Right atrium auricular region (tissue), 2 donors: ENCODE measurements at places on chromosomes 13 and 19. TPM values are rescaled to one million over a fixed set of nuclear protein-coding genes. Genes with fewer than 3 reads are reported as not detected.

DNA sequence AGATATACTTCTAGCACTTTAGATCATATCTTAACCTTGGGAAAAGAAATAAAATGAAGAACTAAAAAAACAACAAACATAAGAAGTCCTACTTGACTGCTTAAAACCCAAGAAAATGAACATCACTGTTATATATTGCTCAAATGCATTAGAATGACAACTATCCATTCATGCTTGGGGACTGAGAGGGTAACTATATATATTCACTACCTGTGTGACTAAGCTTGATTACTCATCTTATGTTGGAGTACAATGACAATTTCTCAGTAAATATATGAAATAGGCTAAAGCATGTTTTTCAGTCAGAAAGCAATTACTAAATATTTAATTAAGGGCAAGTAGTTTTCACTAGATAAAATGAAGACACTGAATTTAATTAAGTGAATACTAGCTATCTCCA is 40.1 kb downstream of the ZC3H13 start:
- no peak for DNase-seq

GRCh38 chr19:45553464-45553863 is 31.1 kb downstream of the OPA3 start:
- DNase-seq: no peak

DNA sequence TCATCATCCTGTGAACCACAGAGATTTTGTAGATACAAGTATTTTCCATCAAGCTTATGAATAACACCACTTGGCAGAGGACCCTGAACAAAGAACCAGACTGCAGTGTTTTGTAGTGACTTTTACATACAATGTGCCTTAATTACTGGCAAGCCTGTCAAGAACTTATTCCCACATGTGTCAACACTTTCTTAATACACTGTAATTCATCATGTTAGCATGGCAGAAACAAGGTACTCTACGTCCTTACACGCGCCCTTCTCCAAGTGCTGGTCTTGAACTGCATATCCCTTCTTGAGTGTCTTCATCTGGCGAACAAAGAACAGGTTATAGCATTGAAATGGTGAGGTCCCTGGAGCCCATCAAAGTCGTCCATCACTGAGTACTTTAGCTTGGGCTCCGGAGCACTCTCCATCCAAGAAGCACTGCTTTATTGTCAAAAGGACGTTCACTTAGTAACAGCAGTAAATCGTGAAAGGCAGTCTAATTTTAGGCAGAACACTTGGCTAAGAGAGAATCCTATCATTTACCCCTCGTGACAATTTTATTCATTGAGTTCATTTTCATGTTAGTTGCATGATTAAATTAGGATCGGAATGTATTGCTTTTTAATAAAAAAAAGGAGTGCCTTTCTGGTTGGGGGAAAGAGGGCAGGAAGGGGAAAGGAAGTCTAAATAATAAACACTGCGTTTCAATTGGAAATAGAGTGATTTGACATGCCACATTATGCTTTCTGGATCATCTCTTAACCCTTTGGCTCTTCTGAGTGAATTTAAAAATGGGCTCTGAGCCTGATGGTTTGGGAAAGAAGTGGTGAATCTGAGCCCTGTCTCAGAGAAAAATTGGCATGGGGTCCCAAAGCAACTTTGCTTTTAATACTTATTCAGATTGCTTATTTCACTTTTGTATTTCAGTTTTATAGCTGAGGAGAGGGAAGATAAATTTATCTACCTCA is 376.1 kb downstream of the DLEU7 start:
- no peak for DNase-seq

GRCh38 chr13:54078271-54078870 is 1049.8 kb downstream of the OLFM4 start:
- no peak for DNase-seq

DNA sequence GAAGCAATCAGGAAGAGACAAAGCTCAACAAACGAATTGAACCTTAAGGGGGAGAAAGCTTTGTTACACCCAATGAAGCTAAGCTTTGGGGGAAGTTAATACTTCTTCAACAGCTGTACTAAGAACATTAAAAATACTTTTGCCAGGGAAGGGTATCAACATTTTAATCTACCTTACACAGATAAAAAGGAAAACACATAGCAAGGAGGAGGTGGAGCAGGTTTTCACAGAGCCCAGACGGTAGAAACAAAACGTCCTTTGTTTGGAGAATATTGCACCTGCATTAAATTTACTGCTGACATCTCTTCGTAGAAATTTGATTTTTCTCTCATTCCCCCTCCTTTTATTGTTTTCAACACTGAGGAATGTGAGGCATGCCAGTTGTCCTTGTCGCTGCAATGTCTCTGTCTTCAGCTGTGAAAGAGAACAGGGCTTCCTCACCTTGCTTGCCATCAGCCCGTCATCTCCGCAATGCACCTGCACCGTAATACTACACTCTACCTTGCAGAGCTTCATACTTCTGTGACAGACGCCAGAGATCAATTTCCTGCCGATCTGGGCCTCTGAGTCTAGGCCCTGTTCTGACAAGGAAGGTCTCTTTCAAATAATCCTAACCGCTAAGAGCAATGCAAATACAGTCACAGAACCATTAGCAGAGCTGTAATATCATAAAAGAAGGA is 270.8 kb downstream of the SPRY2 start:
- no peak for DNase-seq

- DNase-seq: no peak
These were observed 12.9 kb downstream of the CFD start for GRCh38 chr19:872266-872951.

- peak; percentile 84 for DNase-seq
These were observed 10.2 kb downstream of the ANGPTL4 start for GRCh38 chr19:8373867-8374813.

DNA sequence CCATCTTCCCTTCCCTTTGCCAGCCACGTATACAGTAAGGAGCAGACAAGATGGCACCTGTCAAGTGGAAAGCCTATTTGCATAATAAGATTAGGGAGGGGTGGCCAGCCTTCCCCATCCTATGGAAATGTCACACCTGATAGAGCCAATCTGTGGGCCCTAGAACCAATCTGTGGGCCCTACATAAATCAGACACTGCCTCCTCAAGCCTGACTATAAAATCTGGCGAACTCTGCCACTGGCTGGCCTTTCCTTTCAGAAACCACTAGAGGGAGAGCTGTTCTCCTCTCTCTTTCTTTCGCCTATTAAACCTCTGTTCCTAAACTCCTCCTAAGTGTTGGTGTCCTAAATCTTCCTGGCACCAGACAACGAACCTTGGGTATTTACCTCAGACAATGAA is 231.5 kb upstream of the KLHL1 start:
- DNase-seq: no peak

GRCh38 chr13:26614721-26615120 is 57.2 kb downstream of the WASF3 start:
- DNase-seq: no peak

DNA sequence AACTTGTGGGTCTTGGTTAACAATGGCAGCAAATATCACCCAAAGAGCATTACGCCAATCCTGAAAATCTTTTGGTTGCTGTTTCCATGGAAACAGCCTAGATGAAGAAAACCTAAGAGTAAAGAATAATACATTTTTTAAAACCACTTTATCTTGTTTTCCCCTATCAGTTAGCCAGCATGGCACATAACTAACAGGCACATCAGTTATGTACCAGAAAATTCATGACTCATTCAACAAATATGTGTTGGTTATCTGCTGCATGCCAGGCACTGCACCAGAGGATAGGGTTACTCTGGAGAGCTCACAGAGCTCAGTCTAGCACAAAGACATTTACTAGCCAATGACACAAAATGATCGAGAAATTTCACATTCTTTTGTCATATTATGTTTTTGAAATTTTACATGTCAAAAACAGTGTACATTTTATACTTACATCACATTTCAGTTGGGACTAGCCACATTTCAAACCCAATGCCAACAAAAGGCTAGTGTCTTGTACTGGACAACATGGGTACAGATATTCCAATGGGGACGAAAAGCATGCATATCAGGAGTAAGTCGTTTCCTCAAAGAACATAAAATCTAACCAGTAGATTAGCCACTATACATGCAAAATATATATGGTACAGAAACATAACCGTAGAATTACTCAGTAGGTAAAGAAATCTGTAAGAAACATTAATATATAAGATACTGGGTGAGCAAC is 20.3 kb downstream of the LNX2 start:
- no peak for DNase-seq

DNA sequence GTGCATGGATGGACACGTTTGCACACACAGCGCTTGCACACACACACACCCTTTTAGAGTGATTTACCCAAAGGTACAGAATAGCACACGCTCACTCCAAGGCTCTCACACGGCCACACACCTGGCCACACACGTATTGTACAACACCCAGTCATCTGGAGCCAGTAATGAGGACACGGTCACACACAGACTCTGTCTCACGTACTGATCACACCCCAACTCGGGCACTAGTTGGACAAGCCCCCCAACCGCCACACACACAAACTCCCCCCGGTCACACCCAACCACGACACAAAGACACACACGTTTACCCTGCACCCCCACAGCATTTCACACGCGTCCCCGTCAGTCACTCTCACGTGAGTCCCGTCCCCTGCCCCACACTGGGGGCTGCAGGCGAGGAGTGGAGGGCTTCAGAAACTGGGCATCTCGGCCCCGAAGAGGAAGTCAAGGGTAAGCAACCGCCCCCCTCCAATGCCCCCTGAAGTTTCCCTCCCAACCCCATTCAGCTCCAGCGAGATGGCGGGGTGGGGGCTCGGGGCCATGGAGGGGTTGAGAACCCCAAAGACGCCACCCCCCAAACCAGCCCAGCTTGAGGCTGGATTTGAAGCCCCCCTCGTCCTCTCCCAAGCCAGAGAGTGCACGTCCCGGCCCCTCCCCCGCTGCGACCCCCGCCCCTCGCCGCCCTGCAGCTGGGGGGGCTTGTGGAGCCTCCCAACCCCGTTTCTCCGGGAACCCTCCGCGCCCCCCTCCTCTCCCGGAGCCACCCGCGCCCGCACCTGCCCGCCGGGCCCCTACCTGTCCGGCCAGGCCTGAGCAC is 599 bp downstream of the OLFM2 start:
- DNase-seq: no peak

DNA sequence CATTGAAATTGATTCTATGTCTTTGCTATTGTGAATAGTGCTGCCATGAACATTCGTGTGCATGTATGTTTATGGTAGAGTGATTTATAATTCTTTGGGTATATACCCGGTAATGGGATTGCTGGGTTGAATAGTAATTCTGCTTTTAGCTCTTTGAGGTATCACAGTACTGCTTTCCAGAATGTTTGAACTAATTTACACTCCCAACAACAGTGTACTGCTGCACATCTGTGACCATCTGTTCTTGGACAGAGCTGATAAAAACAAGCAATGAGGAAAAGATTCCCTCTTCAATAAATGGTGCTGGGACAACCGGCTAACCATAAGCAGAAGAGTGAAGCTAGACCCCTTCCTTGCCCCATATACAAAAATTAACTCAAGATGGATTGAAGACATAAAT is 231.0 kb downstream of the MYO16 start:
- no peak for DNase-seq

- no peak for DNase-seq
These were observed 10.5 kb downstream of the LYL1 start for GRCh38 chr19:13092158-13092543.

- no peak for DNase-seq
These were observed 24.2 kb downstream of the GAS6 start for GRCh38 chr13:113839536-113840204.

DNA sequence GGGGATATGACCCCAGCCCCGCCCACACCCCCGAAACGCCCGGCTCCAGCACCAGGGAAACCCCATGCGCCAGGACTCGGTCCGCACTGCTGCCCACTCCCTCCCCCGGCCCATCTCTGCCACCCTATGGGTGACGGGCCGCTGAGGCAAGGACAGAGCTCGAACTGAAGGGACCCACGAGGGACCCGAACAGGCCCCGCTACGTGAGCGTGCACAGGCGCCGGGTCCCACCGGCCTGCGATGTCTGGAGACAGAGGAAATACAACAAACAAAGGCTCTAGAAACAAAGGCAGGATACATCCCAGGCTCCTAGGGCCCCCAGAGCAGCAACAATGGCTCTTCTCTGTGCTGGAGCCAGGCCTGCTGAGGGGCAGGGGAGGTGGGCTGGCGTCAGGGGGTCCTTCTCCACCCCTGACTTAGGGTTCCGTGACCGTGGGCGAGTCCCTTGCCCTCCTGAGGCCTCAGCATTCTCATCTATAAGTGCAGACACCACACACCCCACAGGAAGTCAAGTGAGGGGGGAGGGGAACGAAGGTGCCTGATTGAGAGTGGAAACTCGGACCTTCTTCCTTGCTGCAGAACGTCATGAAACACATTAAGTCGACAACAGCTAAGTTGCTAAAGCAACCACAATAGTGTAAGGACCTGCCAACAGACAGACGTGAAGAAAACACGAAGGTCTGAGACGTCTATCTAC is 3.1 kb downstream of the ABHD17A start:
- no peak for DNase-seq

DNA sequence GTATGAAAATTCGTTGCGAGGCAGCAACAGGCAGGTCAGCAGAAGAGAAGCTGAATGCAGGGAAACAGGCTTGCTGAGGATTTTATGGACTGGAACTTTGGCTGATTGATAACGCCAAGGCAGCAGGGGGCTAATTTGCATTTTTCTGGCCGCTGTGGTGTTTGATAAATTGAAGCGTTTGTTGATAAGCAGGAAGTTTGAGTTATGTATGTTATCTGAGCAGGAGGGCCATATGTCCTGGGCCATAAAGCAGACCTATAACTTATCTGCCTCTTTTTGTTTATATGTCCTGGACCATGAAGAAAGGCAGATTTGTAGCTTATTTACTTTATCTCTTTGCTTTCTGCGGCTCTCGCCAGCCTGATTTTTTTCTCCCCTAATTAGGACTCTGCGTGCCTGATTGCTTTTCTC is 65.9 kb downstream of the ZNF627 start:
- DNase-seq: no peak

- DNase-seq: no peak
These were observed 10.8 kb downstream of the UBXN6 start for GRCh38 chr19:4446704-4447200.

GRCh38 chr13:32147193-32147592 is 115.6 kb downstream of the FRY start:
- no peak for DNase-seq

DNA sequence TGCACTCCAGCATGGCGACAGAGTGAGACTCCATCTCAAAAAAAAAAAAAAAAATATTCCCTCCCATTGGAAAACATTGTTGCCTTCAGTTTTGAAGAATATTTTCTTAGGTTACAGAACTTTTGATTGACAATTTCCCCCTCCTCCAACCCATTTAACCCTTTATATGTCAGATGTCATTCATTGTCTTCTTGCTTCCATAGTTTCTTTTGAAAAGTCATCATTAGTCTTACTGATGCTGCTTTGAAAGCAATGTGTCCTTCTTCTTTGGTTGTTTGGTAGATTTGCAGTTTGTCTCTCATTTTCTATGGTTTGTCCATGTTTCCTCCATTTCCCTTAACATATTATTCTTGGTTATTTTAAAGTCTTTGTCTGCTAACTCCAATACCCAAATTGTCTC is 25.4 kb downstream of the ZNF558 start:
- no peak for DNase-seq

- no peak for DNase-seq
These were observed 552.1 kb downstream of the DCT start for GRCh38 chr13:93927431-93927830.

GRCh38 chr13:97142452-97142851 is 79.7 kb upstream of the MBNL2 start:
- no peak for DNase-seq

The CYP2A7 gene
- total RNA-seq: not detected

The TINCR gene
- not detected for total RNA-seq

The TEX26 gene
- not detected for total RNA-seq

The CLPTM1 gene
- total RNA-seq: 75.9 TPM

The OR10H1 gene
- not detected for total RNA-seq

The CCDC194 gene
- total RNA-seq: not detected

The SPIB gene
- not detected for total RNA-seq

The ZNF154 gene
- 2.8 TPM for total RNA-seq

The KCNK6 gene
- 3.8 TPM for total RNA-seq

The ZNF709 gene
- 1.6 TPM for total RNA-seq

The KLK2 gene
- not detected for total RNA-seq
